ENCODE measurements at places on chromosomes 2 and 18.

- DNase-seq = no peak
Measured at GRCh38 chr2:28678175-28678855, 73.3 kb upstream of the PPP1CB start.

DNA sequence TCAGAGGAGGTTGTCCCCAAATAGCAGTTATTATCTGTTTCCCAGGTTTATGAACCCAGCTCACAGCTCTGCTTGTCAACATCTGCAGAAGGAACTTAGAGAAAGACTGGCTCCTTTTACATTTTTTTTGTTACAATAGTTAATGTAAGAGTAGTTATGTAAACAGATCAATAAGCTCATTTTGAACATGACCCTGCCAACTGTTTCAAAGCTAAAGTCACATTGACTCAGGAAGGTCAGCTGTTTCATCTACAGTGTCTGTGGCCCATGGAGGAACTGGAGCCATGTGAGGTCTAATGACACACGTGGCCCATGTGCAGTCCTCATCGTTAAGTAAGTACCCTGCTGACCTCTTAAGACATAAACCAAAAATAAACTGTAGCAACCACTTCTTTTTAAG, 97.1 kb downstream of the SH3RF3 start:
- DNase-seq = no peak

GRCh38 chr18:79438898-79439627, 43.3 kb downstream of the NFATC1 start:
- DNase-seq = no peak

- DNase-seq = no peak
Measured at GRCh38 chr2:181472990-181473389, 15.8 kb downstream of the ITGA4 start.

- DNase-seq = no peak
Measured at GRCh38 chr2:68764806-68765311, 30.2 kb downstream of the ARHGAP25 start.

Data from GM03348 (cell line).